ENCODE measurements at places on chromosomes 2 and 18.

DNA sequence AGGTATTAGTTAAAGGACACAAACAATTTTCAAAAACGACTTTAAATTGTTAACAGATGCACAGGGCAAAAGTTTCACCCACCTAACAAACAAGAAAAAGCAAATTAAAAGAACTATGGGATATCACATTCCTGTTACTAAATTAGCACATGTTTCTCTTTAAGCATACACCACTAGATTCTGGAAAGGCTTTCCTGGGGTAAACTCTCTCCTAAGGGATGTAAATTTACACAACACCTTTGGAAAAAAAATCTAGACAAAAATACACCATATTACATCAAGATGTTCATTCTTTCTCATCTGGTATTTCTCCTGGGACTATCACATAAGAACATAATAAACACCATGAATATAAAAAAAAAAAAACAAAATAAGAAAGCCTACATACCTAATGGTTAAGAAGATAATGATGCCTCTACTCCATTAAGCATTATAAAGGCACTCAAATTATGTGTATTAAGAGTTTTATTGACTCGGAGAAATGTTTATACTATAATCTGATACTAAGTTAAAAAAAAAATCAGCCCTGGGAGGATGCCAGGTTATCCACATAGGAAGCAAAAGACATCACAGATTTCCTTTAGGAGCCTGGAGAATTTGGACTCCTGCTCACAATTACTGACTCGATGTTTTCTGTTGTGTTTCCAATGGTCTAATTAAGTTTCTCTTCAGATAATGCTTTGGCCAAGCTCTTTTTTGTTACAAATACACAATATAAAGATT, 82.8 kb upstream of the AFF3 start:
- DNase-seq, result no peak

DNA sequence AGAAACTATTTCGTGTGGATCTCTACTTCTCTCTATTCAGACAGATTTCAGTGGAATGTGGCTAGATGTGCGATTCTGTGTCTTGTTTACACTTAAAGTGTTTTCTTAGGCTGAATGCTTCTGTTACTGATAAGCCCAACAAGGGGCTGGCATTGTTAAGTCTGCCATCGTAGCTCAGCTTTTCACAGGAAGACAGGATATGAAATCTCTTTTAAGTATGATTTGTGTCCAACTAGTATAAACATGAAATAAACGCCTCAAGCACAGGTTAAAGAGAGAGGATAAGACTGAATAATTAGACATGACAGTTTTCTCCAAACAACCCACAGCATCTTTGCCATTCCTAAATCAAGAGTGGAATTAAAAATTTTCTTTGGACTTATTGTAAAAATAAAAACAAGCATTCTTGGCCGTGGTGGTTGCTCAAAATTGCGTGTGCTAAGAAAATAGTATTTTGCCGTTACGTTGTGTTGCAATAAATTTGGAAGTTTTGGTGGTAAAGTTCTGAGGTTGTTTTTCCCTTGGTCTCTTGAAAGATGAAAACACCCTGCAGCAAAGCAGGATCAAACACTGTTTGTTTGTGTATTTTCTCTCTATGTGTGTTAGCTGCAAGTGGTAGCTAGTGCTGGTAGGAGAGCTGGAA, 1.0 kb downstream of the VIT start:
- no peak for DNase-seq

DNA sequence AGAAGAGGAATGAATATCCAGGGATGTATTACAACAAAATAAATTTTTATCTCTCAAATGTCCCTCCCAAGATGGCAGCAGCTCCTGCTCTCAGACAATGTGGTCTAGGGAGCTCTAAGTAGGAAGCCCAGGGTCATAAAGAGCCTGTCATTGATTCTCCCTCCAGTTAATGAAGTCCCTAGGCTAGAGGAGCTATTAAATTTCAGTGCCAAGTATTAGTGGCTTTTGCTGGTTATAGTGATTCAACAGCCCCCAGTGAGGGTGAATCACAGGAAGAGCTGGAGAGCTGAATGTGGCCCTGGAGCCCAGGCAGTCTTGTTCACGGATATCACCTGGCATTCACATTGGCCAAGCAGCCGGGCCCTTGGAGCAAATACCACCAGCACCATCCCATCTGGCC, 109.8 kb upstream of the YPEL5 start:
- no peak for DNase-seq

DNA sequence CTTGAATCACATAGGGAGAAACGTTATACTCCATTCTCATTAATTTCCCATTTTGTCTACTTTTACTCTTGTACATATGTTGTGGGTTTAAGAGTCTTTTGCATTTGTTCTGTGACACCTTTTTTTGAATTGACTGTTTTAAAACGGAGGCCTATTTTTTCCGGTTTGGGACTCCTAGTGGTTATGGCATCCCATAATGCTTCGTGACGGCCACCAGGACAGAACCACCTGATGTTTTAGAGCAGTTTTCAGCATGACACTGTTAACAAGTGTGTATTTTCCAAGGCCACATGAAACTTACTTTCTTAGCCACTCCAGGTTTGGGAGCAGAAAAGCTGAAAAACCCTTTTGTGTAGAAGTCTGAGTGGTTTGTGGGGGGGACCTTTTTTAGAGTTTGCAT, 8.4 kb downstream of the SOX11 start:
- no peak for DNase-seq

DNA sequence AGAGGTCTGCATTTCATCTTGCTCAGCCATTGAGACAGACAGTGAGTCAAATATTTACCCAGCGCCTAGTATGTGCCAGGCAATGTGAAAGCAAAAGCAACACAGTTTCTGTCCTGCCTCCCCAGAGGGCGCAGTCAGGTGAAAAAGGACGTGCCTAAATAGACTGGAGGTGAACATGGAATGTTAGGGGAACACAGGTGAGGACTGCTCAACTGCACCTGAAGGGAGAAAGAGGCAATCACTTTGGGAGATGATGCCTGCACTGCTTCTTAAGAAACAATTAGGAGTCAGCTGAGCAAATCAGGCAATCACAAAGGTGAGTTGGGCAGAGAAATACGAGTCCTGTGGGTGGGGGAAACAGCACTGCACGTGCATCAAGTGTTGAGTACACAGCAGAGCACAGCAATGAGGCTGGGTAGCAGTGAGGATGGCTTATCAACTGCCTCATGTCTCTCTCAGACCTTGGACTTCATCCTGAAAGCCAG, 218.3 kb upstream of the SMAD7 start:
- DNase-seq, result no peak

GRCh38 chr2:10209406-10209935, 86.9 kb downstream of the RRM2 start:
- DNase-seq, result no peak

GRCh38 chr2:233686928-233687327, 5.2 kb downstream of the UGT1A7 start:
- DNase-seq, result no peak

DNA sequence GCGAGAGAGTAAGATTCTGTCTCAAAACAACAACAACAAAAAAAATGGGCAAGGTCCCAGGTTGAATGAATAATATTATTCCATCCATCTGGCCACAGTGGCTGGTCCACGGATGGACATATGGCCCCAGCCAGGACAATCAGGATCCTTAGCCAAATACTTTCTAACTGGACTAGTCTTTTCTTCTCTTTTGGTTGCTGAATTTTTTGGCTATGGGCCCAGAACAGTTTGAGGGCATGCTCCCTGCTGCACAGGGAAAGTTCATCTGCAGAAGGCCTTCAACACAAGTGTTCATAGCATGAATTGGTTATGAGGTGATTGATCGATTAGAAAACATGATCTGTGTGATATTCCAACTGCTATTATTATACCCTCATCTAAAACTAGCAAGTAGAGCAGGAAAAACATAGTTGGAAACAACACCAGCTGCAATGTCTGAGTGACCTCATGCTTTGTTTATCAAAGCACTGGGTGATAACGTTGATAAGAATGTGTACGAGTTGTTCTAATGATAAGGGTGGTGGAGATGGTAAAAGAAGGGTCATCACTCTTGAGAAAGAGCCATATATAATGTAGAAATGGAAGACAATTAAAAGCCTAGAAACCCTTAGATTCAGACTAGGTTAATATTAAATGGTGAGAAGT, 47.8 kb upstream of the RNF103 start:
- DNase-seq, result no peak

DNA sequence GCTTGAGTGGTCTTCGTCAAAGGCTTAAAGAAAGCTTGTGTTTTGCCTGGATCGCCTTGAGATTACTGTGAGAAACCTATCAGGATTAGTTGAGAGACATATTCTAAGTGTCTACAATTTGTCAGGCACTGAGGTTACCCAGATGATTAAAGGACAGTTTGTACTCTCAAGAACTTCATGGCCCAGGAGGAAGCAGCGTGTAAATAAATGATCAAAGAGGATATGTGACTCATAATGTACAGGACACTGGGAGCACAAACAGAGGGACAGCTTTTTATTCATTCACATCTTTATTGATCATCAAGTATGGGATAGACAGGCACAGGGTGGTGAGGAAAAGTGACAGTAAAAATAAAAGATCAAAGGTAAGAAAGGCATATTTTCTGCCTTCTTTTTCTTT, 152.6 kb upstream of the FSHR start:
- no peak for DNase-seq

DNA sequence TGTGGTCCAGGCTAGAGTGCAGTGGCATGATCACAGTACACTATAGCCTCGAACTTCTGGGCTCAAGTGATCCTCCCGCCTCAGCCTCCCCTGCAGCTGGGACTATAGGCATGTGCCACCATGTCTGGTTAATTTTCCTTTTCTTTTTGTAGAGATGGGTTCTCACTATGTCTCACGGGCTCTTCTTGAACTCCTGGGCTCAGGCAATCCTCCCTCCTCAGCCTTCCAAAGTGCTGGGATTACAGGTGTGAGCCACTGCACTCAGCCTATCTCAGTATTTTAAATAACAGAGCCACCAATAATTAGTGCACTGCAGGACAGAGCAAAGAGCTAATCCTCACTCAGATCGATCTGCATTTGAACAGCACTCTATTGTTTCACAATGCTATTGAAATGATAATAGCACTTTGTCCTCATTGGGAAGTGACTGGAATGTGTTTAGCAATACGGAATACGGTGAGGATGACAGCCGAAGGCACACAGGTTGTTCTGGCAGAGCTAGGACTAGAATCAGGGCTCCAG, 335.9 kb downstream of the DLGAP1 start:
- no peak for DNase-seq

DNA sequence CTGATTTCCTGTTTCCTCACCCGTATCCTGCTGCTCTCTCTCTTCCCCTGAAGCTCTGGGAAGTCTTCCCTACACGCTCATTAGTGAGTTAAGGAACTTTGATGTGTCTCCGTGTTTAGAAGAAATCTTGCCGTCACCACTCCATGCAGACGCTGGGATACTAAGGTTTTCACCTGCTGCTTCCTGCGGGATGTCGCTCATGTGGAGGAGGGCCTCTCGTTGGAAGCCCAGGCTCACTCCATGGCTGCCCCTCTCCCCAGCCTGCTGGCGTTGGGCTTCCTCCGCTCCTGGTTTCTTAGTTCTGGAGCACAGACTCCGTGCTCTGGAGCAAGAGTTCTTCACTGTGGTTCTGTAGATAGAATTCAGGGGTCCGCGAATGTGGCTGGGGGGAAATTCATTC, 326.3 kb downstream of the GBX2 start:
- DNase-seq, result no peak

DNA sequence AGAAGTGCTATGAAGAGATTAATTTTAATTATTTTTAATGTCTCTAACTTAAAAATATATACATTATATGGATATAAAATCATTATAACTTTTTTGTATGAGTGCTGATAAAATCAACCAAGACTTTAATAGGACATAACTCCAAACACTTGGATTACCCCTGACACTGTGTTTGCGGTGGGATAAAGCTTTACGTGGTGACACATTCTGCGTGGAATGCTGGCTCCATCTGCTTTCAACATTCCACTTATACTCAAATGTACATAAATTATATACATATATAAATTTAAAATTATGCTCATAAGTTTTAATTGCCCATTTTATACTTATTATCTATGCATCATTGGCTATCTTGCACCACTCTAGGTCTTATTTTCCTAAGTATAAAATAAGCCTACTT, 30.5 kb downstream of the LINC00305 start:
- no peak for DNase-seq

DNA sequence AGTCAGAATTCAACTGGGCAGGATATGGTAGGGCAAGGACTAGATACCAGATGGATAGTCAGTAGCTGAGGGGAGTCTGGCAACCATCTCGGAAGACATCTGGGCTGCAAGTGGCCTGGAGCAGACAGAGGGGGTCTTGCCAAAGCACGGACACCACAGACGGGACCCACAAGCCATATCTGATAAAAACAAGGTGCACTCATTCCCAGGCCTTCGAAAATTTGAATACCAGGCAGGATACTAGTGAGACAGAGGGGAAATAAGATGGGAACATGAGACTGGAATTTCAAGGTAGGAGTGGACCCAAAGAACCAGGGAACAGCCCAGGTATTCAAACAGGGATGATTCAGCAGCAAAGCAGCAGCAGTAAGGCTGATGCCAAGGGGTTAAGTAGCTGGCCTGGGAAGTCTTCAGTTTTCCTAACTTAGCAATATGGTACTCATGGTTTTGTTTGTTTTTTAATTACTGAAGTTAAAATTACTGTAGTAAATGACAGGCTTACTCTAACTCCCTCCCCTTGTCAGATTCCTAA, 144.9 kb upstream of the NCKAP5 start:
- no peak for DNase-seq

DNA sequence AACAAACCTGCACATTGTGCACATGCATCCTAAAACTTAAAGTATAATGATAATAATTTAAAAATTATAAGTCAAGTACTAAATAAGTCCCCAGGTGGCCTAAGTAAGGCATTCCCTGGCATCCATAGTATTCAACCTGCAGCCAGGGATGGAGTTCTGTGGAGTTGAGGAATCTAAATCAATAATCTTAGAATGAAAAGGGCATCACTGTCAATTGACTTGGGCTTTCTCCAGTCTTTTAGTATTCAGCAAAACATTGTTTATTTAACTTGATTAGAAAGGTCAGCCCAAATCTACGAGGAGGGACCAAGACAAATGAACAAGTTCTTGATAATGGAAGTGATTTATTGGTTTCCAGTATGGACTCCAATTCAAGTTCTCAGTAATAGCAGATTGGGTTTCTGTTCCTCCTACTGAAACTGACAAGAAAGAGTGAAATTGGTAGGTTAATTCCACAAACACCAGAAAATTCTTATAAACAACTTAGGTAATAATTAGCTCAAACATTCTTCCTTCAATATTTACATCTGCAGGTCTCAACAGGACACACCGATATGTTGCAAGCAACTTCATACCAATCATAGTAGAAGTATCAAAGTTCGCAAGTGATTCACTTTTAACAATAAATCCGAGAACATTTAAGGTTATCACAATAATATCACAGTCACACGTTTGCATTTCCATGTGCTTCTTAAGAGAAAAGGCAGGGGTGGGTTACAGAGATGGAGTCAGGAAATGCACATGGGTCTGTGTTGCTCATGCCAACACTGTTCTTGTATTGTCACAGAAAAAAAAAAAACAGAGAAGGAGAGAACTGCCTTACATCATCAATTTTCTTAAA, 51.7 kb upstream of the EHBP1 start:
- no peak for DNase-seq

GRCh38 chr2:117707874-117708273, 106.6 kb upstream of the DDX18 start:
- DNase-seq, result no peak

Measured in NCI-H526 treated with DMSO at 0.1 percent for 48 hours (cell line).